NCI-H774 (cell line): ENCODE measurements at places on chromosomes 2 and 18.
A peak's percentile ranks its signal among the peaks of the same experiment; 100 is the strongest.

- no peak for DNase-seq
These were observed 64.9 kb downstream of the KLHL29 start for GRCh38 chr2:23449831-23450331.

- no peak for DNase-seq
These were observed 53.9 kb downstream of the MSH2 start for GRCh38 chr2:47456851-47457250.

GRCh38 chr2:223054193-223054781 lies 2.3 kb downstream of the KCNE4 start:
- DNase-seq: no peak

GRCh38 chr2:54553775-54554174 lies 97.6 kb downstream of the SPTBN1 start:
- DNase-seq: no peak

DNA sequence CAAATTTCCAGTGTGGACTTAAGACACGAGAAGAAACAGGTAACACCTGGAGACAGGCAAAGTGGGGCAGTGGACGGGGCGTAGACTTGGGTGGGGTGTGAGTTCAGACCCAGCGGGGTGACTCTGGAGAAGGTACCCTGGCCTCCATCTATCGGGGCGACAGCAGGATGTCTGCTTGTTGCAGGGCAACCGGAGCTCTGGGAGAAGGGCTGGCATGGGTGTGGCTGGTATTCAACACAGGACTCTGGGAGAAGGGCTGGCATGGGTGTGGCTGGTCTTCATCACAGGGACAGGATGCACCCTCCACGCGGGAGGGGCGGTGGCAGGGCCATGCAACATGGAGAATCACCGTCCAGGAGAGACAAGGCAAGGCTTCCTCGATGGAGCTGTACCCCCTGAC lies 198.5 kb downstream of the HDAC4 start:
- no peak for DNase-seq

GRCh38 chr18:78672862-78673446 lies 306.7 kb upstream of the SALL3 start:
- DNase-seq: no peak

DNA sequence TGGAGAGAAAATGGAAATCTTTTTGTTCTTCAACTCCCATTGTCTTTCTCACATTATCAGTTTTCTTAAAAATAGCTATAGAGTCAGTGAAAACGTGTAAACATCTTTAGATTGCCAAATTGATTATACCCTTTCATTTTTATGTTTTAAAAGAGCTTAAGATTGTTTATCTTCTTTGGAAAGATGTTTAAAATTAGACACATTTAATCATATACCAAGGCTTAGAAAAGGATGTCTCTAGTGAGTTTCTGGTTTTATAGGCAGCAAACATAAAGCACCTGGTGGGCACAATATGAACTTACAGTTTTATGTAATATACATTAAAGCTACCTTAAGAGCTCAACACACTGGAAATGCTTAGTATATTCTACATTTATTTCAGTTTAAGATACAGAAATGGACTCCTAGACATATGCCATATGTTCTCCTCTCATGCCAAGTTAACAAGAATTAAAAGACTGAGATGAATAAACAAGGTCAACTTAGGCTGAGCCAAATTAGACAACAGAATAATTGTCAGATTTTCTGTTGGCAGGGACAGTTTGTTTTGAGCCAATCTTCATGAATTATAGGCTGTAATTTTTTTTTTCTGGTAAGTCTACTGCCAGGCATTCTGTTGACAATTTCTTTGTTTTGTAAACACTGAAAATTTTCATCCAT lies 112.7 kb downstream of the OTX1 start:
- no peak for DNase-seq

DNA sequence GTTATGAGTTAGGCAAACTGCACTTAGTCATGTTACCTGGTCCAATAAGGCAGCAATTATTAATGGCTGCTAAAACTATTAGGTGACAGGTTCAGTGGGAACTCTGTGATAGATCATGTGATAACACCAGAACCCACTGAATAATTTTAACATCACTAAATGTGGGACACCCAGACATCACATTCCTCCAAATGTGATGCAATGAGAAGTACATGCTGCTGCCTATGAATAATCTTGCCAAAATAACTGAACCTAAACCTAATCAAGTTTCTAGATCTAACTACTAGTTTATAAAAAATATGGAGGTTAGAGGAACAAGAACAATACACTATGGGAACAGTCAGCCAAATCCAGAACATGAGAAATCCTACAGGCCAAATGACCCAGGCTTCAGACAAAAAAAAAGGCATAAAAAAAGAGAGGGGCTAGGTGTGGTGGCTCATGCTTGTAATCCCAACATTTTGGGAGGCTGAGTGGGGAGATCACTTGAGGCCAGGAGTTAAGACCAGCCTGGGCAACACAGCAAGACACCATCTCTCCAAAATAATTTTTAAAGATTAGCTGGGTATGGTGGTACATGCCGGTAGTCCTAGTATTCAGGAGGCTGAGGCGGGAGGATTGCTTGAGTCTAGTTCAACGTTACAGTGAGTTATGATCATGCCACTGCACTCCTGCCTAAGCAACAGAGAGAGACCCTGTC lies 7.0 kb upstream of the ACTR2 start:
- no peak for DNase-seq

GRCh38 chr2:71800851-71801250 lies 346.8 kb downstream of the CYP26B1 start:
- no peak for DNase-seq

DNA sequence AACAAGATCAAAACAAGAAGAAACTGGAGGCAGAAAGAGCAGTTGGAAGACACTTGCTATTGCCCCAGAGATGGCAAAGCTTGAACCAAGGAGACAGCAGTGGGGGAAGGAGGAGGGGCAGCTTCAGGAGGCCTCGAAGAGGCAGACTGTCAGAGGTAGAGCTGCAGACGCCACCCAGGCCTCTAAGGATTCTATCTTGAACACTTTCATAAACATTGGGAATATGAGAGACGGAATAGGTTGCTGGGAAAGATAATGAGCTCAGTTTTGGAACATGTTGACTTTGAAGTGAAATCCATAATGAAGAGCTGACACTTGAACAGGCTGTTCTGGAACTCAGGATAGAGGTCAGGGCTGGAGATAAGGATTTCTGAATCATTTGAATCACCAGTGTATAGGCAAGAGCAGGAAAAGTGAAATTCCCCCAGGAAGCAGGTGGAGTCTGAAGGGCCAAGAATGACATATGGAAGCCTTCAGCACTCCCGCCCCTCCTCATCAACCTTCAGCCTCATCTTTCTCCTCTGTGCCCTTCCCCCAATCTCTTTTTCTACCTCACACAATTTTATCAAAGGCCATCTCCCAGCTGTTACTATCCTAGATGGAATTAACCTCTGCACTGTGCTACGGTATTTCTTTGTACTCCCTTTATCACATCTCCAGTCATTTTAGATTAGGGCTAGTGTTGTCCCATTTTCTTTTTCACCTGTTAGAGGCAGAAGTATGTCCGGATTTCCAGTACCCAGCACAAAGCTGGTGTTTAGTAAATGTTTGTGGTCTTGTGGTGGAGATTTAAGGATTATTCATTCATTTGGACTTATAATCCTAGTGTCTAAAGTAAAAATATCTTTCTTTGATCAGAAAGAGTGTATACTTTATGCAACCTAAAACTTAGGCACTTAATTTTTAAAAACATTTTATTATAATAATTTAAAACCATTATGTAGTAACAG lies 47.5 kb upstream of the RTN4 start:
- DNase-seq: no peak

GRCh38 chr2:88100489-88100858 lies 27.4 kb downstream of the FABP1 start:
- no peak for DNase-seq

GRCh38 chr2:59896499-59897245 lies 656.8 kb downstream of the BCL11A start:
- no peak for DNase-seq

- no peak for DNase-seq
These were observed 30.2 kb downstream of the MTA3 start for GRCh38 chr2:42598656-42599055.

- no peak for DNase-seq
These were observed 70.9 kb upstream of the EML6 start for GRCh38 chr2:54652540-54652939.

DNA sequence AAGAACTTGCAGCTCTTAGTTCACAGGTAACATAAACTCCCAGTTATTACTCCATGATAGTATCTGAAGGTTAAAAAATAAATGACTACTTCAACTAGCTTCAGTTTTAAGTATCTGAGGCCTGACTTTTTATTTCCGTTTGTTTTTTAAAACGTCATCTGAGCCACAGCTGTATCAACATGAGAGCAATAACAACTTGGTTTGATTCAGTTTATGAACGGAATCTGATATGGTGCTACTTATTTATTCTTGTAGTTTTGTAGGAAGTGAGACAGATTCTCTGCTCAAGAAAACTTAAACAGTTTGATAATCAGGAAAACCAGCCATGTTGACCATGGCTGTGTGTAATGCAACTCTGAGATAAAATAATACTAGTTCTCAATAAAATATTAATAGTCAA lies 34.9 kb downstream of the NAB1 start:
- DNase-seq: peak; percentile 5

DNA sequence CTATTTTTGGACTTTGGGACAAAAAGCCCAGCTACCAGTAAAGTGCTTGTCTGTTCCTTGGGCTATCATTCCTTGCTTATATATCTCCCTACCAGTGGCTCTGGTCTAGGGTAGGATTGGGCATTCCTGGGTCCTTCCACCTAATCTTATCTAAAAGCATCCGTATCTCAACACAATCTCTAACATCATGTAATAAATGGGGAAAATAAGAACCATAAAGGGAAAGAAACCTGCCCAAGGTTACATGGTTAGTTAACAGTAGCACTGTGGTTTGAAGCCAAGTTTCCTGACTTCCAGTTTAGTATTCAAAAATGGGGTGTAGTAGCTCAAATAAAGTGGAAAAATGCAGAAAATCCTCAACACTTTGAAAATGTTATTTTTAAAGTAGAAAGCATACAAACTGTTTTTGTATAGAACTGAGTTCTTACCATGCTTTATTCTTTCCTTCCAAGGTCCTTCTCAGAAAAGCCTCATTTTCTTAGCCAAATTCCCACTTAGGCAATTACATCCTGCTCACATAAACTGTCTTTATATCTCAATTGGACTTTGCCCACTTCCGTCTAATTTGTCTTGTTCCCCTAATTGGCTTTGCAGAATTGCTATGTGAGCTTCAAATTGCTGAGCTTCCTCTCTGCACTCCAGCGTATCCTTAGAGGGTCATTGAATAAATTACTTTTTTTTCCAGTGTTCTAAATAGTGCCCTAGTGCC lies 273.1 kb upstream of the UBE2E3 start:
- no peak for DNase-seq

DNA sequence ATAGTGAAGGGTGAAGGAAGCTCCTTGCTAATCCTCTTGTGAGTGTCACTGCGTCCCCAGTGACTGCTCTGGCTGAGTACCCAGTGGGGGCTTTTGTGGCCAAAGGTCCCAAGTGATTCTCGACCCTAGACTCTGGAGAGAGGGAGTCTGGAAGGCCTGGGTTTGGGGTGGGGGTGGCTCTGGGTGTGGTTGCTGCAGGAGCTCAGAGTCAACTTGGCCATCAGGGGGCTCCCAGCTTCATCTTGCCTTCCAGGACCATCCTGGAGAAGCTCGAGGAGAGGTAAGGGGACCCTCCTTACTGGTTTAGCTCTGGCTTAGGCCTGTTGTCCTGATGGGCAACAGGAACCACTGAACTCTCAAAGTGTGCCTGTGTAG lies 592 bp downstream of the PSD4 start:
- no peak for DNase-seq

GRCh38 chr18:555705-556457 lies 24.3 kb upstream of the CETN1 start:
- DNase-seq: no peak

GRCh38 chr2:70789304-70790135 lies 923 bp downstream of the FIGLA start:
- no peak for DNase-seq

- no peak for DNase-seq
These were observed 35.2 kb upstream of the SERTAD2 start for GRCh38 chr2:64688909-64689308.

GRCh38 chr2:230496891-230497290 lies 80.9 kb downstream of the SP100 start:
- DNase-seq: no peak

DNA sequence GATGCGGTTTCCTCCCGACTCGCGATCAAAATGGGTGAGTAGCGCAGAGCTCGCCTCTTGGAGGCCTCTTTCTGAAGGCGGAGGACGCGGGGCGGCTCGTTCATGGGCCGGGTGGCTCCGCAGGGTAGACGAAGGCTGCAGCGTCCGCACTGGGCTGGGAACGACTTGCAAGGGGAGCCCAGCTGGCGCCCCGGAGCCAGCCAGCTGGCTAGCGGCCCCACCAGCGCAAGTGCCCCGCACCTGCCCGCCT lies 328 bp upstream of the PASK start:
- no peak for DNase-seq

GRCh38 chr18:9852266-9853081 lies 33.3 kb upstream of the TXNDC2 start:
- DNase-seq: no peak

- DNase-seq: no peak
These were observed 21.0 kb upstream of the RAB27B start for GRCh38 chr18:54807303-54807702.

DNA sequence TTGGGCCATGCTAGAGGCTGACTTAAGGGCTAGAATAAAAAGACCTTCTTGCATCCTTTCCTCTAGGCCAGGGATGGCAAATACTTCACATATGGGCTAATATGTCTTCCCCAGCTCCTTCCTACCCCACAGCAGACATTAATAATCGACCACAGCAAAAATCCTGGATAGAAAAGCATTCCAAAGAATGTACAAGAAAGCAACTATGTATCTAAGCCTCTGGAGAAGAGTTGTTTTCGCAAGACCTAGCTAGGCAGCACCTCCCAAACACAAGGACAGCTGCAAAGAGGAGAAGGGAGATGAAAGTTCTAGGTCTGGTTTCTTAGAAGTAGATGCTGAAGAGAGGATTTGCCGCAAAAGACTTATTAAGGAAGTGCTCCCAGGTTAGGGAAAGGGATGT lies 372.6 kb downstream of the SLC4A3 start:
- no peak for DNase-seq

- DNase-seq: peak; percentile 15
These were observed 584 bp downstream of the PPP4R1 start for GRCh38 chr18:9613550-9614400.

- no peak for DNase-seq
These were observed 42.0 kb upstream of the CREB1 start for GRCh38 chr2:207487650-207488311.

DNA sequence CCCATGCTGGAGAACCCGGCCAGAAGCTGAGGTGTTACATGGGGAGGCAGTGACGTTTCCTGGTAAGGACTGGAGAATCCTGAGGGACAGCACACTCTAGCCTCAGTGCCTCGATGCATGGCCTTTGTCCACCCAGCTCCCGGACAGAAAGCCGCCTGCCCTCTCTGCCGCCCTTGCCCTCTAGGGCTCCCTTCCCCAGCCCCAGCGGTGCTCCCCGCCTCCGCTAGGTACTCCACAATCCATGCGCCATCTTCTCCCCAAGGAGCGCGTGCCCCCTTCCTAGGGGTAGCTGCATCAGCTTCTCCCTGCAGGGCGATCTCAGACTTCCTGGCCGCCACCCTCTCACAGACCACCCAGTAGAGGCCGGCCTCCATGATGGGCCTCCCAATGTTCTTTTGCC lies 251.6 kb downstream of the TWIST2 start:
- DNase-seq: no peak
